Amygdala (tissue), 56 donors: ENCODE measurements at places on chromosomes 2 and 18.

- no peak for DNase-seq
These were observed 2.7 kb upstream of the PRELID3A start for GRCh38 chr18:12405066-12405465.

- DNase-seq = no peak
These were observed 86.5 kb upstream of the MYO3B start for GRCh38 chr2:170091436-170091835.

- DNase-seq = no peak
These were observed 36.3 kb upstream of the ITM2C start for GRCh38 chr2:230828272-230828961.

DNA sequence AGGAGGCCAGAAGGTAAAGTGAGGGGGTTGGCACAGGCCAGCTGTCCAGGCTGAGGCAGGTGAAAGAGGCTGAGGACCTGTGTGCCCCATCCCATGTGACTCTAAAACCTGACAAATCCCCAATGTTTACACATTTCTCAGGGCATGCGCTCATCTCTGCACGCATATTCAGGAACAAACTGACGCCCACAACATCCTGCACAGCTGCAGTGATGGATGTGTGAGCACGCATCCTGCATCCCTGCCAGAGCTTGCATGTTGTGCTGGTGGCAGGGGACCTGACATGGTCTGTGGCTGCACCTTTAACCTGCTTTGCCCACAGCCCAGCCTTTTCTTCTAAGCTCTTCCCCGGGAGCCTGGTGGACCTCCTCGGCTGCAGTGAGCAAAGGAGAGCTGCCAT lies 83.1 kb downstream of the FBXO15 start:
- DNase-seq = no peak

GRCh38 chr2:215681799-215682596 lies 246.1 kb upstream of the FN1 start:
- DNase-seq = no peak
